ENCODE measurements at places on chromosomes 7 and 10.

- no peak for DNase-seq
Observed at GRCh38 chr7:36600869-36601530, 123.3 kb downstream of the AOAH start.

- DNase-seq = no peak
Observed at GRCh38 chr7:158924956-158925355, 68.6 kb downstream of the DYNC2I1 start.

- DNase-seq = no peak
Observed at GRCh38 chr10:18364987-18365775, 225.0 kb downstream of the CACNB2 start.

- DNase-seq = no peak
Observed at GRCh38 chr7:125253452-125254190, 324.0 kb upstream of the POT1 start.

DNA sequence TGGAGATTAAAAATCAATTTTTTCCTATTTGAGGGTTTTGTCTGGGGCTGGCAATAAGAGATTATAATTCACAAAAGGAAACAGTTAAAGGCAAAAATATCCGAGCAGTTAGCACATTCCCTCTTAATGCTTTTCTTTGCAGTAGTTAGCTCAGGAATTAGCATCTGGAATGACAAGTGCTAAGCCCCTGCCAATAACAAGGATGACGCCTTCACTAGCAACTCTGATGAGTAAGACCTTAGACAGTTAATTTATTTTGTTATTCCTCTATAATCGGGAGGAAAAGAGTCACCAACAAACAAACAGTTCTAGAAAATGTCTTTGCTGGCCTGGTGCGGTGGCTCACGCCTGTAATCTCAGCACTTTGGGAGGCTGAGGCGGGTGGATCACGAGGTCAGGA, 151.3 kb downstream of the TRIL start:
- no peak for DNase-seq

- DNase-seq = peak; percentile 88
Observed at GRCh38 chr10:80205477-80206276, at the start of gene ANXA11. Gene ANXA11, minus strand, starts transcription at chr10:80205537. Its CDS starts 32,676 bp downstream, at chr10:80172861.

DNA sequence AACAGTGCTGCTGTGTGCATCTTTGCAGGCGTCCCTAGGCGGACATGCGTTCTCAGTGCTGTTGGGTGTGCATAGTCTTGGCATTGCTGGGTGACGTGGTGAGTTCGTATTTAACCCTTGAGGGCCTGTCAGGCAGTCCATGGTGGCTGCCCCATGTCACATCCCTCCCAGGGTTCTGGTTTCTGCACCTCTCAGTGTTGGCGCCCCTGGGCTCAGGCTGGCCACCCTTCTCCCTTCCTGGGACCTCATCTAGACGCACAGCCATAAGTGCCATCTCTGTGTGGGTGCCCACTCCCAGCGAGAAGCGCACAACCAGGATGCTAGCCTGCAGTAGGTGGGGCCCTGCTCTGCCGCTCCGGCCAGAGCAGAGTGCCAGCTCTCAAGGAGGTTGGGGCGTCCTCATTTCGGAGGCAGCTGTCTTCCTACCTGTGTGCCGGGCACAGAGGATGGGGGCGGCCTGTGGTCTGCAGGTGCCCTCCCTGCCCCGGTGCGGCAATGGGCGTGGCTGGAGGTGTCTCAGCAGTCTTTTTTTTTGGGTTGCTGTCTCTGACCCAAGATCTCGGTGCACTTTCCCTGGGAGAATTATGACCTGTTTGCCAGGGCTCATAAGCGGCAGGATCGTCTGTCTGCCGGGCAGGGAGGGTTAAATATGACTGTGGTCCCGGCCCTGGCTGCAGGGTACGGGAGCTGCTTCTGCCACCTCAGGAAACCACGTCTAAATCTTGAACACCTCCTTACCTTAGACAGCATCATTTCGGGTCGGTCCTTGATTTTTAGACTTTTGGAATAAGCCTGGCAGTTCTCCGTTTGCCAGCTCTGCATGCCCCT, 6.5 kb downstream of the INPP5A start:
- no peak for DNase-seq

GRCh38 chr10:59887972-59888640, 18.2 kb downstream of the CCDC6 start:
- DNase-seq = no peak

DNA sequence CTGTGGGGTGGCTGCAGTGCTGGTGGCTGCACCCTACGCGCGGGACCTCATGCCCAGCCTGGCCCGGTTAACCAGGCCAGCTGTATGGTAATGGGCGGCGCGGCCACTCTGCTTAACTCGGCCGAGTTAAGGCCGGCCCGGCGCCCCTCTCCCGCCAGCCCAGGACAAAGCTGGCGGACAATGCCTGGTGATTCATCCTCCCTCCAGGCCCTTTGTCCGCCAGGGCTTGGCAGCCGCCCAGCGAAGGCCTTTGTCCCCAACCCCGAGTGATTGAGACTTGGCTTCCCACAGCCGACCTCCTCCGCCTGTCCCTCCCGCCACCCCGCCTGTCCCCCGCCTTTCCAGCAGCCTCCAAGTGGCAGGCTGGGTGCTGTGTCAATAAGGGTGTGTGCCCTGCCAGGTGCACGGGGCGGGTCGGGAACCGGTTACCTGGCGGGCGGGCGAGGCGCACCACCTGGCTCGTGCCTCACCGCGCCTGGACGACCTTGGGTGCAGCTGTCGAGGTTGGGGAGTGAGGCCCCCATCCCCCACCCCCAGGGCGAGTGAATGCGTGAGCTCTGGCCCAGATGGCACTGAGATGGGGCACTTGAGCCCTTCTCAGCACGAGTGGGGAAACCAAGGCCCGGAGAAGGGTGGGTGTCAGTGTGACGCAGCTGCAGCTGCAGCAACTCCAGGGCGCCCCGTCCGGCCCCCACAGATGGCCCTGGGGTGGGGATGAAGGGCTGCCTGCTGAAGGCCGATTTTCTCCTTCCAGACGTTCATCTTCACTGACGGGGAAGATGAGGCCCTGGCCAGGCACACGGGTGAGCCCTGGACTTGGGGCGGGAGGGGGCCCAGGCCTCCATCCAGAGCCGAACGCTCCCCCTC, 4.6 kb downstream of the LFNG start:
- peak; percentile 90 for DNase-seq

DNA sequence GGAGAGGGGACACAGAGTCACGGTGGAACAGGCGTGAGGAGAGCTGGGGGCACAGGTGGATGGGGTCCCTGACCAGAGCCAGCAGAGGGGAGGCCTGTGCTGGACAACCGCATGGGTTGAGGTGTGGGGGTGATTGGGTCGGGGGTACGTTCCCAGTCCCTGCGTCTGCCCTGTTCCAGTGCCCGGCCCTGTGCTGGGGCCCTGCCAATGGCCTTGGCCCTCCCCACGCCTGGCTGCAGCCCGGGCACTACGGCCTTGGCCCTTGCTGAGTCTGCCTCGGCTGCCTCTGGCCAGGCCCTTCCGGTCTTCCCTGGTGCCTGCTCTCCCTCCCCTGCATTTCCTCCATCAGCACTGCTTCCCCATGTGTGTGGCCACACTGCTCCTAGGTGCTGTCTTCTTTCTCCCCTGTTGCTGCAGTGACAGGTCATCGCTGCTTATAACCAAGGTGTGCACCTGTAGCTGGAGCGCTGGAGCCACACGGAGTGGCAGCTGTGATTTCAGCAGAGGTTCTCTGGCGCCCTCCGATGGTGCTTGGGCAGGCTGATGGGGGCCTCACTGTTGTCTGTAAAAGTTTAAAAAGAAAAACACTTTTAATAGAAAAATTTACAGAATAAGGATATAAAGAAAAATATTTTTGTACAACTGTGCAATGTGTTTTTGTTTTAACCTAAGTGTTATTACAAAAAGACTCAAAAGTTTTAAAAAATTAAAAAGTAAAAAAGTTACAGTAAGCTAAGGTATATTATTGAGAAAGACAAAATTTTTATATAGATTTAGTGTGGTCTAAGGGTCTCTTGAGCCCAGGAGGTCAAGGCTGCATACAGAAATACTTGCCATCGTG, 45.2 kb upstream of the BHLHA15 start:
- DNase-seq = no peak

GRCh38 chr7:130944997-130945396, 211.0 kb upstream of the KLF14 start:
- DNase-seq = no peak

DNA sequence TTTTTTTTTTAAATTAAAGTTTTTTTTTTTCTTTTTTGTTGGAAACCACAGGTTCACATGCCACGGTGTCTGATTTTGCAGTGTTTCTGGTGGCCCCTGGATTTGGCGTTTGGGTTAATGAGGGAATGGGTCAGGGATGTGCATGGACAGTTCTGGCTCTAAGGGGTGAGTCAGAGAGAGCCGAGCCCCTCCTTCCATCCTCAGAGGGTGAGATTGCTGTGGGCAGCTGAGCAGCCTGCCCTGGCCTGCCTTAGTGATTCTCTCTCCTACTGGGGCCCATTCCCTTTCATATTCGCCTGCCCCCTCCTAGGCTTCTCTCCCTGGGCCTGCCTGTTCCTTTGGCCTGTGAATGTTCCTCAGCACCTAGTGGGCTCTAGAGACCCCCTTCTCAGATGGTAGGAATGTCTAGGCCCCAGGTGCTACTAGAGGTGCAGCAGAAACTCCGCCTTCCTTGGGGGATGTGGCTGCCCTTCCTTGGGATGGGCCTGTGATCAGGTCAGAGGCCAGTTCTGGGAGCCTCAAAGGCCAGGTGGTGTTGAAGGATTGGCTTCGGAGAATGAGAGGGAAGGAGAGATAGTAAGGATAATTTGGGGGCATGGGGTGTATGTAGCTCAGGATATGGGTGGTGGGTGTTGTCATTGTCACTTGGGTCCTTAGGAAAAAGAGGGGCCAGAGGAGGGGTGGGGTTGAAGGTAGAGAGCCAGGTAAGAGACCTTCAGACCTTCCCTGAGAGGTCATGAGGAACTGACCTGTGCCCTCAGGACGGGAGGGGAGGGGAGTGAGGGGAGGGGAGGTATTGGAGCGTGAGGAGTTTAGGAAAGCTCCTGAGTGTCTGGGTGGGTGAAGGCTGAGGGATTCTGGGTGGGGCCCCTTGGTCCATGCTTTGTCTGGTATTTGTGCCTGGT, 19.8 kb downstream of the TSPAN14 start:
- DNase-seq = no peak

DNA sequence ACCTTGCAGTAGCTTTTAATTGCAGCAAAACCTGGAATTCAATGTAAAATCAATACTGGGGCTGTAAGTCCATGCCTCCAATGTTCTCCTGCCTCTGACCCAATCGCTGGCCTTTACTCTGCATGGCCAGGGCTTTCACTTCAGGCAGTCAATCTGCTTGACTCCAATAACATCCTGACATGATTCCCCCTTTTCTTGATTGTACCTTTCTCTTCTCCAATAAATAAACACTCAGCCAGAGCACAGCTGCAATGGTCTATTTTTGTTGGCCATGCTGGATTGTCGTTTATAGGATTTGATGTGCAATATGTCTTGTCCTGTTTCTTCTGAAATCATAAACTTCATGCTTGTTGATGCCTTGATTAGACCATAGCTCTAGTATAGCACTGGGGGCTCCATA, 97.8 kb upstream of the COL1A2 start:
- no peak for DNase-seq

GRCh38 chr7:43118313-43118712, 5.9 kb downstream of the HECW1 start:
- DNase-seq = no peak

DNA sequence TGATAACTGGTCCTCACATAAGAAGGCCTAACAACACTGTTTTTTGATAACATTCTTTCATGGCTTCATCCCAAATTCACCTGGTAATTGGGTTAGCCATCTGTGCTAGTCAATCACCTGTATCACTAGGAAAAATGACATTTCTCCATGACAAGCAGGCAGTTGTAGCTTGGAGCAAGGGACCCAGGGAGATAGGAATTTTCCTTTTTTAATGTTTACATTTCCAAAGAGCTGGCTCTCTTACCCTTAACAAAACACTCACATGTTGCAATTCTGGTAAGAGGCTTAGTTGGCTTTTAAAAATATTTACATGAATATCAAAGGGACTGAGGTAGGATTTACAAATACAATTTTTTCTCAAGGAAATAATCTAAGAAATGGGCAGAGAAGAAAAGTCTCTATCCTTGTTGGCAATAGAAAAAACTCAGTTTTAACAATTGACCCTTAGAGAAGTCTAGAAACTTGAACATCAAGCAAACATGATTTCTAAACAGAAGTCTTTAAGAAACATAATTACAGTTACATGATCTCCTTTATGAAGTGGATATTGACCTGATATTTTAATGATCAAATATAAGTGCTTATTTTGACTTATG, 16.1 kb upstream of the AKR1C1 start:
- DNase-seq = no peak

- peak; percentile 25 for DNase-seq
Observed at GRCh38 chr7:1700536-1701333, 30.7 kb downstream of the ELFN1 start.

GRCh38 chr7:100396421-100396982, 23.2 kb downstream of the PILRA start:
- no peak for DNase-seq

- DNase-seq = no peak
Observed at GRCh38 chr7:34277016-34277802, 371.9 kb downstream of the BMPER start.

DNA sequence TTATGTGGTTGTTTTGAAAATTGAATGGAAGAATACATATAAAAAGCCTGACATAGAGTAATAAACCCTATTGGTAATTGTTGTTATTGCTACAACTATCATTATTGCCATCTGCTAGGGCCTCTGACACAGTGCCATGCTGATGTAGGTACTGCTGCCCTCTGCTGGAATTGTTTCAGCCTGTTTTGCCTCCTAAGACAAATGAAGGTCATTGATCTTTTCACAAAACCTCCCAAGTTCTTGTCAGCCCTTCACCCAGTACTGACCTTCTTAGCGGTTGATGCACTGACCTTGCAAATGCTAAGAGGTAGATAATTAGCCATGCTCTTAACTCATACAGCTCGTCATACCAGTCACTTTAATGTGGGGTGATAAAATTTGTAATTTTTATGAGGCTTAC, 975.2 kb downstream of the SORCS1 start:
- DNase-seq = no peak

GRCh38 chr10:3031490-3031889, 35.9 kb upstream of the PFKP start:
- DNase-seq = no peak

GRCh38 chr7:99601656-99602310, 3.7 kb downstream of the TMEM225B start:
- DNase-seq = no peak

- no peak for DNase-seq
Observed at GRCh38 chr10:133241501-133242205, 4.0 kb downstream of the VENTX start.

GRCh38 chr10:119862524-119862923, 10.1 kb downstream of the MCMBP start:
- DNase-seq = no peak

GRCh38 chr7:105024734-105025133, 10.7 kb downstream of the KMT2E start:
- no peak for DNase-seq

Data from ureter (tissue), 1 donor.